ENCODE measurements at places on chromosomes 7 and 10.
A peak's percentile ranks its signal among the peaks of the same experiment; 100 is the strongest.

GRCh38 chr7:25989140-25989705 is 162.8 kb upstream of the NFE2L3 start:
- no peak for DNase-seq

GRCh38 chr7:29463504-29464158 is 100.0 kb upstream of the PRR15 start:
- DNase-seq = no peak

- peak; percentile 70 for DNase-seq
Measured at GRCh38 chr10:128210215-128211063, 84.2 kb upstream of the MKI67 start.

GRCh38 chr10:569961-570627 is 119.4 kb downstream of the DIP2C start:
- no peak for DNase-seq

DNA sequence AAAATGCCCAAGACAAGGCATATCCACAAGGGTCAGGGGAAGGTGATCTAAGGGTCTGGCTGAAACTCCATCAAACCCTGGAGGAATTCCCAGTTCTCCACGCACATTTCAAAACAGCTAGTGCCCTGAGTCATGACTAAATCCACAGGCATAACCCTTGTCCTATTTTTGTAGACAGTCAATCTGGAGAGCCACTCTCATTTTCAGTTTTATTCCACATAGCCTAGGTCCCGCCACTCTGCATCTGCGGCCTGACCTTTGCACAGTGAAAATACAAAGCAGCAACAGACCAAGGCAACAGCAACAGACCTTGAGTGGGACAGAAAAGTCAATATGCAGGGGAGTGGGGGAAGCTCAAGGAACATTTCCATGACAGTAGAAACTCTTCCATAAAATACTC is 201.4 kb upstream of the NPVF start:
- no peak for DNase-seq

DNA sequence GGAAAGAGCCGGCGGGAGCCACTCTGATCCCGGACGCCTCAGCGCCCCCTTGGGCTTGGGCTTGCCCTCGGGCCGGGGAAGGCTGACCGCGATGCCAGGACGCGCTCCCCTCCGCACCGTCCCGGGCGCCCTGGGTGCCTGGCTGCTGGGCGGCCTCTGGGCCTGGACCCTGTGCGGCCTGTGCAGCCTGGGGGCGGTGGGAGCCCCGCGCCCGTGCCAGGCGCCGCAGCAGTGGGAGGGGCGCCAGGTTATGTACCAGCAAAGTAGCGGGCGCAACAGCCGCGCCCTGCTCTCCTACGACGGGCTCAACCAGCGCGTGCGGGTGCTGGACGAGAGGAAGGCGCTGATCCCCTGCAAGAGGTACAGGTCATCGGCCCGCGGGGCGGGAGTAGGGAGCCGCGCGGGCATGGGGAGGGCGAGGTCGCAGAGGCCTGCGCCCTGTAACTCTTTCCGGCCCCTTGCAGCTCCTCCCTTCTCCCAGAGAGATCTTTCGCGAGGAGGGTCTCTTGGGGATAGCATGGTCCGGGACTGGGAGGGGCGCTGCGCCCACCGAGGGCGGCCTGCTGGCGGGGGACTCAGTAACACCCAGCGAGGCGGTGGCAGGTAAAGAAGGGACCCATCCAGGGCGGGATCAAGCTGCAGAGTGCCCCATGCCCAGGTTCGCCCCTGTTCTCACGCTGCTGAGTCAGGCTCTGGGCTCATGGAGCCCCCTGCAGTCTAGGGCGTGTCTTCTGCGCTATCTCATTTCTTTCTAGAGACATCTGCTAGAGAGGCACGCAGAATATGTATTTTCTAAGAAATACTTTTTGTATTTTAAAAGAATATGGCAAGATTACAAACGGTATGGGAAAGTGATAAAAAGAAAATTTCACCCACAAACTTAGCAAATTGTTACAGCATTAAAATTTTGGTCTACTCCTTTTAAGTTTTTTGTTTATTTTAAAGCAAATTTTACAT is 687 bp downstream of the EPDR1 start:
- no peak for DNase-seq

Measured in activated T-cell treated with anti-CD3 and anti-CD28 coated beads, Interleukin-2, amount 50 U/mL, for 4 hours (primary cell).